Activated CD8-positive, alpha-beta memory T cell treated with anti-CD3 and anti-CD28 coated beads for 4 hours (primary cell): ENCODE measurements at places on chromosomes 12 and 14.

GRCh38 chr12:65858831-65859230 lies 34.5 kb downstream of the HMGA2 start:
- DNase-seq: no peak

DNA sequence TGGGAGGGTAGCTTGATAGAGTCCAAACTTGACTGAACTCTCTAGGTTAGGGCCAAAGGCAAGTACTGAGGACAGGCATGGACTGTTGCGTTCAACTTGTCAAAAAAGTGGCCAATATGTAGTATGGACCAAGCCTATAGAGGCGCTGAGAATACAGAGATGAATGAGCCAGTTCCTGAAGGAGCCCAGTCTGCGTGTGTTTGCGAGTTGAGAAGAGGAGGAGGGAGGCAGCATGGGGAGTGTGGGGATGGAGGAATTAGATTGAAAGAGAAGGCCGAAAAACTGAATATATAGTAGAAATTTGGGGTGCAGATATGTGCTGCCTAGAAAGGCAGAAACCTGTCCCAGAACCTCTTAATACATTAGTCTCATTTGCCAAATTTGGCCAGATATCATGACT lies 412.4 kb downstream of the PCNX1 start:
- DNase-seq: no peak

DNA sequence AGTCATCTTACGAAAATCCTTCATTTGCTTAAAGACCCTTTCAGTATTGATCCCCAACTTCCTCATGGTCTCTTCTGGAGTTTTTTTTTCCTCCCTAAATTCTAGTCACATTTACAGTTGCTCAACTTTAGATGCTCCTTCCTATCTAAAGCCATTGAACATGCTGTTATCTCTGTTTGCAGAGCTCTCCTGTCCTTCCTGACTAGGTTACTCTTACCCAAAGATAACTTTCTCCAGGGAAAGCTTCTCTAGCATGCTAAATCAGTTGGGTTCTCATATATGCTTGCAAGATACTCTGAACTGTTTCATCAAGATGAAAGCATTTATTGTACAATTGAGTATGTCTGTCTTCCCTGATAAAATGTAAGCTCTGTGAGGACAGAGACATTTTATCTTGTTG lies 1.8 kb upstream of the RAB21 start:
- DNase-seq: no peak

GRCh38 chr14:105195522-105196264 lies 14.6 kb upstream of the NUDT14 start:
- DNase-seq: no peak

DNA sequence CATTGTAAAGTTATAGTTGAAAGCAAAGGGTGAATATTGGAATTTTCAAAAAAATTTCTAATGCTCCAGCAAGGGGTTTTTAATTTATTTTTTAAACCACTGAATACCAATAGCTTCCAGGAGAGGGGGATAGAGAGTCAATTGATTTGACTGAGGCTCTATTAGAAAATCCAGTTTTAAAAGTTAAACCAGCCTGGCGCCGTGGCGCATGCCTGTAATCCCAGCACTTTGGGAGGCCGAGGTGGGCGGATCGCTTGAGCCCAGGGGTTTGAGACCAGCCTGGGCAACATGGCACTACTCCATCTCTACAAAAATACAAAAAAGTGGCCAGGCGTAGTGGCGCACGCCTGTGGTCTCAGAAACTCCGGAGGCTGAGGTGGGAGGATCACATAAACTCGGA lies 150.1 kb downstream of the SLC38A4 start:
- DNase-seq: no peak

- DNase-seq: no peak
Observed at GRCh38 chr14:34354556-34354955, 107.5 kb downstream of the SPTSSA start.

DNA sequence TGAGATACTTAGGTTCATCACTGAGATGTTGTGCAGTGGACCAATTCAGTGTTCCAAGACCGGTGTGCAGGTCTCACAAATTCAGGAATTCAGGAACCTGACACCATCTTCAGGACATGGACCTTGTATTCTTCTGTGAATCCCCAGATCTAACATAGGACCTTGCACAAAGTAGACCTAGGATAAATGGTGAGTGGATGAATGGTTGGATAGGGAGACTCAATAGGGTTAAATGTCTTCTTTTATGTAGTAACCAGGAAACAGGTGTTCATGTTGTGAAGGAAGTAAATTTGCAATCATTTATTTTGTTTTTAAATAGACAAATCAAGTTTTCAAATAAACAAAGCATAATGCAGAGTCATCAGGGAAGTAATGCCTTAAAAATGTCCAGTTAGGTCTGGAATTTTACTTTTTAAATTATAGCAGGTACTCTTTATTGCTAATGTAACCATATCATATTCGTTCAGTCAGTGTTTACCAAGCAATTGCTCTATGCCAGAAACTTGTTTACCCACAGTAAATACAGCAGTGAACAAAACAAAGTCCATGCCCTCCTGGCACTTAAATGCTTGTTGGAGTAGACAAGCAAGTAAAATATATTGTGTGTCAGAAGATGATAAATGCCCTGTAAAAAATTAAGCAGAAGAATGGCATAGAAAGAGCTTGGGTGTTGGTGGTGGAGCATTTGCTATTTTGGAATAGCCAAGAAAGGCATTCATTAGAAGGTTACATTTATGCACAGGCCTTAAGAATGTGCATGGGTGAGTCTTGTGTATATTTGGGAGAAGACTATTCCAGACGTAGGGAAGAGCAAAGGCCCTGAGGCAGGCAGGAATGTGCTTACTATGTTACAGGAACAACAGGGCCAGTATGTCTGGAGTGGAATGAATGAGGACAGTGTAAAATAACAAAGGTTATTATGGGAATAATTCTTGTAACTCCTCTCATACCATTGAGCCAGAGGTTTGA lies 26.3 kb downstream of the RXYLT1 start:
- no peak for DNase-seq

DNA sequence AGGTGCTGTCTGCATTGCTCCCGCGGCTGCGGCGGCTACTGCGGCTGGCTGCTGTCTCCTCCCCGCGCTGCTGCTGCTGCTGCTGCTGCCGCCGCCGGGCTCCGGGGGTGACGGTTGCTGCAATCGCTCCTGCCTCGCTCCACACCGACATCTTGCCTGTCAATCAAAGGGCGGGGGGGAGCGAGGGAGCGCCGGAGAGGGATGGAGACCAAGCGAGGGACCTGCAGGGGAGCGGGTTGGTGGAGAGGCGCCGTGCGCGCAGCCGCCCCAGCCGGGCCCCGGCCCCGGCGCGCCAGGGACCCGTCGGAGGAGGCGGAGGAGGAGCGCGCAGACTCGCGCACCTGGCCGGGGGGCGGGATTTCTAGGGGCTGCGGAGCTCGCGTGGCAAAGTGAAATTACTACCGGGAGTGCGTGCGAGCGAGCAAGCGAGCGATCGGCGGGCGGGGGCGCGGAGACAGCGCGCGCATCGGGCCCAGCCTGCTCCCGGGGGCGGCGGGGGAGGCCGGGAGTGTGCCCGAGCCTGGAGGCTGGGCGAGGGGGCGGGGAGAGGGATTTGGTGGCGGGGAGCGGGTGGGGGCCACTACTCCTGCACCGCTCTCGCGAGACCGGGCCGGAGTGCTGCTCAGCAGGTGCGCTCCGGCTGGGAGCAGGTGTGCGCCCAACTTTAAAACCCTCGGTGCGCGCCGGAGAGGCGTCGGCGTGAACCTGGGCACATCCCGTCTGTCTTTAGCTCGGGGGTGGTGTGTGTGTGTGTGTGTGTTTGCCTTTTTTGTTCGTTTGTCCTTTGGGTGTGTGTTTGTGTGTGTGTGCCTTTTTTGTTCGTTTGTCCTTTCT lies at the start of gene KSR2:
KSR2 (minus strand) TSS at position 165 of the 834 bp plus-strand sequence. CDS start 735 bp downstream, outside the sequence.
- no peak for DNase-seq

DNA sequence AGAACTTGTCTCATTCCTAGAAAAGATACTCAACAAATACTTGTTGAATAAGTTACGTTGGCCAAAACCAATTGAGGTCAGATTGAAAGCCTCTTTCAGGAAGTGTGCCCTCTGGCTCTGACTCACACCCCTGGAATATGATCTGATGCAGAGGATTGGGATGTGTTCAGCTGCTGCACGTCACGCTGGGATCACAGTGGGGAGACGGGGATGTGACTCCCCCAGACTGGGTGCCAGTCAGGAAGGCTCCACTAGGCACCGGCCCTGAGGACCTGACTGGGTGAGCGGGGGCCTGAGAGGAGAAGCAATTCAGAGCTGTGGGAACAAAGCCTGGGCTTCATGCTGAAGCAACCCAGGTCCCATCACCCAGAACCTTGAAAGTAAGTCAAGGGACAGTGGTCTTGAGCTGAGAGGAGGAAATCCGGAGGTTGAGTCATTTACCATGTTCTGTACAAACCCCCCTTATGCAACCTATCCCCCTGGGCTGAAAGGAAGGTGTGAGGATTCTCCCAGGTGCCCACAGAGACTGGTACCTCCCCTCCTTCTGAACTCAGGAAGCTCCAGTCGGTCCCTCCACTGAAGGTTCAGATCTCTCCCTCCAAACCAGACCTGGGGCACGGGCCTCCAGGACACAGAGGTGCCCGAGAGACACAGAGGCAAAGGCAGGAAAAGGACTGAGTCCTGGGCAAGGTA lies 3.9 kb downstream of the CEBPE start:
- DNase-seq: no peak

- no peak for DNase-seq
Observed at GRCh38 chr12:82930301-82930700, 243.6 kb downstream of the TMTC2 start.

DNA sequence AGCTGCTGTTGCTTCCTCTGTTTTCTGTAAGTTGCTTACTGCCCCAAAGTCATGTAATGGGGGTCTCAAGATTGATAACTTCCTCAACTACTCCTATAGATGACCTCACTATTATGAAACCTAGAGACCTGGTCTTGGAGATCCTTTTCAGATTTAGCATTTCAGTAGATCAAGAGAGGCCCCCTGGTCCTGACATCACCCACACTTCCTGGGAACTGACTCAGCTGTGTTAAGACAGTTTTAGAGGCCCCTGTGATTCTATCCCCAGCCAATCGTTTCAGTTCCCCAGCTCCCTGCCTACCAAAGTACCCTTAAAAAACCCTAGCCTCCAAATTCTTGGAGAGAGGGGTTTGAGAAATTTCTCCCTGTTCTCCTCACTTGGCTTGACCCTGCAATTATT lies 9.2 kb upstream of the ARG2 start:
- no peak for DNase-seq

DNA sequence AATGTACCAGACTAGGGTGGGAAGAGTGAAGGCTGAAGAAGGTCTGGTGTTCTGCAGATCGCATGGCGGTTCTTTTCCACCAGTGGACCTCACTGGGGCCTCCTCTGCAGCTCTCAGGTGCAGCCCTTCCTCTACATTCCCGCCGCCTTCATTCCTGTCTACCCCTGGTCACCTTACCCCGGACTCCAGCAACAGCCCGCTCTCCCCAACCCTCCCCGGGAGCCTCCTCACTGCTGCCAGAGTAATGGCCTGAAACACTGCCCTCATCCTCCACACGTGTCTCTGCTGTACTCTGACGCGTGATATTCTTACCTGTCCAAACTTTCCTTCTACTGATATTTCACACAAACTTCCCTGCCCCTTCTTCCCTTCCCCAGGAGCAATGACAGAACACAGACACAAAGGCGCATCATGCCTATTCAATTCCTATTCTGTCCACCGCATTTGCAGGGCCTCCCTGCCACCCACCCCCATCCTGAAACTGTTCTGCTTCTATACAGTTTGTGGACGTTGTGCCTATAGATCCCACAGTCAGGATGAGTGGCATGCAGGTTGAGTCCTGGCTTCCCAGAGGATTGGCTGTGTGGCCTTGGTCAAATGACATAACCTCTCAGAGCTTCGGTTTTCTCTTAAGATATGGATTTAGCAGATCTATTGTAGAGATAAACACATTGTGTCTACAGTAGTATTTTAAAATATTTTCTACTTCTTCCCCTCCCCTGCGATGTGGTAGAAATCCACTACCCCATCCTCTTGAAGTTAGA lies 1.7 kb upstream of the NUAK1 start:
- DNase-seq: no peak

- DNase-seq: no peak
Observed at GRCh38 chr14:55760789-55761566, 181.0 kb downstream of the KTN1 start.

DNA sequence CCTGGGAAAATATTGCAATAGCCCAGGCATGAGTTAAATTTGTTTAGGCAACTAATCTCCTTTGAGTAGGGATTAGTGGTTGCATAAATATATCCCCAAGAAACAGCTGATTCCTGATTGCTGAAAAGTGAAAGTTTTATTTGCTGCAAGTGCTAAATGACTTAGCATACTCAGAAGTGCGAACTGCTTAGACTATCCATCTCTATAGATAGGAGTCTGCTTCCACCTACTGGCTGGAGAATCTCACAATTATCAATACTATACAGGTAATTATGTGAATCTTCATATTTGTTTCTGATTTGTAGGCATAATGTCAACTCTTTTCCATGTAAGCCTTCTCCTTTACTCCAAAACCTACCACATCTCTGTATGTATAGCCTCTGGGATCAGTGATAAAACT lies 12.0 kb upstream of the SLCO1B3 start:
- no peak for DNase-seq

- DNase-seq: no peak
Observed at GRCh38 chr12:88310666-88311065, 168.6 kb downstream of the TMTC3 start.

DNA sequence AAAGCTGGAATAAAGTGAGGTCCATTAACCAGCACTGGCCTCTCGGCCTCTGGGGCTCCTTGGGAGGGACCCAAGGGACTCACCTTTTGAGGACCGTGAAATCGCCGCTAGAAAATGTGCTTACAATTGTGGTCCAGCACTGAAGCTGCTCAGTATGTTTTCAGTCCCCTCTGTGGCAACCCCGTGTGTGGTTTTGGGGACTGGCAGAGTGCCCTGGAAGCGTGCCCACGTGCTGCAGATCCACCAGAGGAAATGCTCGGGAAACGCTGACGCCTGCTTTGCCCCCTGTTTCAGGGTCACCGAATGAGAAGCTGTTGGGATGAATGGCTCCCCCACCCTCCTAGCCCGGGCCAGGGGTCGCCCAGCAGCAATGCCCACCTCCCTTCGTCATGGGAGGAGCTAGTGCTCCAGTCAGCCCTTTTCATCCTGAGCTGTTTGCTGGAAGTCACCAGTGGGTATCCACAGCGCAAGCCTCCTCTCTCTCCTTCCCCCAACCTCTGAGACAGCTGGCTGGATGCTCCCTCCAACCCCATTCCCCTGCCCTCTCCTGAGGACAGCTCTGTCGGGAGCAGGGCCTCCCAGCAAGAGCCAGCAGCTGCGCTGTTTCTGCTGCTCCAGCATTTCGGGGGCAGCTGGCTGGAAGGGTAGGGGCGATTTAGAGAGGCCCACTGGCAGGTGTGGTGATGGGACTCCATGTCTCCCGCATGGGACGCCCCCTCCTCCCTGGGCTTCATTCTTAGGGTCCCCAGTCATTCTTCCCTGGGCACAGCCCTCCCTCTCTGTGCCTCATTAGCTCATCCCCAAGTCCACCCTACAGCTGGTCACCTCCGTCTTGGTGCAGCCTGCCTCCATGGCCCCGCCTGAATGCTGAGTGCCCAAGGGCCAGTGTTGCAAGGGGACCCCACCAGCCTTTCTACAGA lies 33.2 kb upstream of the PPP1R13B start:
- DNase-seq: no peak

DNA sequence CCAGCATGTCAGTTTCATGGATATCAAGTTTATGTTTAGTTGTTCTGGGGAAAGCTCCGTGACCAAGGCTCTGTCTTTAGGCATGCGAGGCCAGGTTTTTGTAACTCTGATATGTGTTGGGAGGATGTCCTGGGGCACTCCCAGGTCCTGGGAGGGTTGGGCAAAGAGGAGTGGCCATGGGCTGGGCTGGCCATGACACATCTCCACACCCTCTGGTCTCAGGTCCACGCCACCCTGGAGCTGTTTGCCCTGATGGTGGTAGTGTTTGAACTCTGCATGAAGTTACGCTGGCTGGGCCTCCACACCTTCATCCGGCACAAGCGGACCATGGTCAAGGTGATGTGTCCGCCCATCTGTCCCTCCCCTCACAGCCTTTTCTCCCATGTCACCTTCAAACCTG lies 46.4 kb downstream of the TPCN1 start:
- DNase-seq: no peak
